ENCODE measurements at places on chromosomes 1 and 21.
A peak's percentile ranks its signal among the peaks of the same experiment; 100 is the strongest.

- DNase-seq: no peak
Measured at GRCh38 chr1:53669621-53670191, 69.3 kb downstream of the GLIS1 start.

- DNase-seq: no peak
Measured at GRCh38 chr1:243745356-243745755, 104.7 kb downstream of the AKT3 start.

DNA sequence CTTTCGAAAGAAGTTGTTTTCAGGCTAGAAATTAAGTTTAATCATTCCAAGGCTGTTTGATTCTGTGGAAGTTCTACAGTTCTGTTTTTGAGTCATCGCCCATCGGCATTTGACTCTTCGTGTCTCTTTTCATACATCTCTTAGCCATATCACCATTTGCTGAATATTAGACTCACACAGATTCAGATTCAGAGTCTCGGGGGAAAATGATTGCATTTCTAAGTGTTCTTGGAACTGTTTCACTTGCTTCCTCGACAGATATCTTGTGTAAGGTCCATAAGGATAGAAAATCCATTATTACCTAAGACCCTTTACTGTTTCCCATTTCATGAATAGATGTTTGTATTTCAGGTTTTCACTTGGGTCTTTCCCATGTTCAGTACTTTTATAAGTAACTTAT, 237.0 kb upstream of the SGIP1 start:
- no peak for DNase-seq

DNA sequence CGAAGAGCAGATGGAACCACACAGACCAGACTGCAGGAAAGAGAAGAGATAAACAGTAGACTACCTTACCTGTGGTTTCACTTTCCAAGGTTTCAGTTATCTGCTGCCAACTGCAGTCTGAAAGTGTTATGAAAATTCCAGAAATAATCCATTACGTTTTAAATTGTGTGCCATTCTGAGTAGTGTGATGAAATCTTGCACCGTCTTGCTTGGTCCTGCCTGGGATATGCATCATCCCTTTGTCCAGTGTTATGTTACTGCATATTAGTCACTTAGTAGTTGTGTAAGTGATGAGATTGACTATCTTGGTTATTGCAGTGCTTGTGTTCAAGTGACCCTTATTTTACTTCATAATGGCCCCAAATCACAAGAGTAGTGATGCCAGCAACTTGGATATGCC, 33.9 kb downstream of the DNAJC6 start:
- DNase-seq: no peak

GRCh38 chr1:208499026-208499425, 254.8 kb upstream of the PLXNA2 start:
- no peak for DNase-seq

DNA sequence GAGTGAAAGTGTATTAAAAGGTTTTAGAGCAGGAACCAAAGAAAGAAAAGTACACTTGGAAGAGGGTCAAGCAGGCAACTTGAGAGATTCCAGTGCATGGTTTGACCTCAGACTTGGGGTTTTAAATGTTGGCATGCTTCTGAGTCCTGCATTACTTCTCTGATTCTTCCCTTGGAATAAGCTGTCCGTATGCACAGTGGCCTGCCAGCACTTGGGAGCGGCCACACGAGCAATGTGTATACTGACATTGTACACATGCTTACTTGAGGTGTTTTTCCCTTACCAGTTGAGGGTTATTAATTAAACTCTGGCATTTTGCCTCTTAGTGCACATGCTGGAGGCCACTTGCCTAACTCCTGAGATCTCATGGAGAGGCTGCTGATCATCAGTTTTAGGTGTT, 786.6 kb upstream of the RGS18 start:
- DNase-seq: no peak

- DNase-seq: no peak
Measured at GRCh38 chr1:55287723-55288122, 72.6 kb upstream of the USP24 start.

GRCh38 chr1:149888247-149888998, 10.9 kb upstream of the BOLA1 start:
- DNase-seq: peak; percentile 98

GRCh38 chr1:222583079-222583478, 6.7 kb downstream of the TAF1A start:
- no peak for DNase-seq

- no peak for DNase-seq
Measured at GRCh38 chr21:28883931-28884330, 108.7 kb downstream of the LTN1 start.

GRCh38 chr1:169460191-169460833, 25.4 kb downstream of the SLC19A2 start:
- DNase-seq: peak; percentile 58

DNA sequence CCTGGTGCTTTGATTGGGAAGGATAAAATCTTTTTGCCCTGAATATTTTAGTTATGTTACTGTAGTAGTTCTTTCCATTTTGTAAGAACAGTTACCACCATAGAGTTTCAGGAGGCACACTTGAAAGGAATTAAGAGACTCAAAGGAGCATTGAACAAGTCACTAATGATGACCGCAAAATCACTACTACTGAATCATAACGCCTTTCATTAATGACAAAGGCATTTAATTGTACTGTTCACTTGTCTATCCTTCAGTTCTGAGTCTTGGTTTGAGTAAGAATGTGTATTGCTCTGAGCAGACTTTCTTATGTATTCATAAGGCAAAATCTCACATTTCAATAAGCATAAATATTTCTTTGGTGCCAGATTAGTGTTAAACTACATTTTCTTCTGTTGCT, 24.9 kb downstream of the LHX9 start:
- no peak for DNase-seq

GRCh38 chr1:33576821-33577599, 104.6 kb downstream of the ZSCAN20 start:
- DNase-seq: peak; percentile 5

DNA sequence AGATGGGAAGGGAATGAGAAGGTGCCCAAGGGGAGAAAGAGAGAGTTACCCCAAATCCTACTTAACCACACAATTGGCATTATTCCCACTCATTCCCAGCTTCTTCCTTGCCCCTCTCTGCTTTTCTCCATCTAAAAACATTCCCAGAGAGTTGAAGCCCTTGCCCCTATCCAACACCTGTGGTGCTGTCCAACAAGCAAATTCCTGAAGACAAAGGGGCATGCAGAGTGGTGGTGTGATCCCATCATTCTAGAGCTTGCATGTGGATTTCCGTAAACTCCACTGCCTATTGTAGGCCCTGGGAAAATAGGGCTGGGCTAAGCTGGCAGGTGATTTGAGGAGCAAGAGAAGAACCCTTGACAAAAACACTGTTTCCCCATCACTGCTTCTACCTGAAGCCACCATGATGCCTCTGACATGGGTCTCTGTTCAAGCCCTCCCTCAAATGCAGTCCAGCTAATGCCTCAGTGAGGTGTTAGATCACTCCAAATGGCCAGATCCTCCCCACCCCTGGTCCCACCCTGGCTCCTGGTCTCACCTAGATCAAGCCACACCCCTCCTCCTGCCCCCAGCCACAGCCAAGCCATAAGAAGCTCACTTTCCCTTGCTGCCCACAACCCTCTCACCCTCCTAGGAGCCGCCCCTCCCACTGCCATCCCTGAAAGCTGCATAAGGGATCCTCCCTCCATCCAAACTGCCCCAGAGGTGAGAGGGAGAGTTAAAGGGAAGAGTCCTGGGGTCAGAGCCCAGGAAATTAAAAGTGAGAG, 29.5 kb downstream of the SYT2 start:
- DNase-seq: peak; percentile 28

- peak; percentile 67 for DNase-seq
Measured at GRCh38 chr1:228081578-228082213, 812 bp upstream of the ARF1 start.

GRCh38 chr21:44063151-44063912, 43.9 kb upstream of the PWP2 start:
- no peak for DNase-seq

DNA sequence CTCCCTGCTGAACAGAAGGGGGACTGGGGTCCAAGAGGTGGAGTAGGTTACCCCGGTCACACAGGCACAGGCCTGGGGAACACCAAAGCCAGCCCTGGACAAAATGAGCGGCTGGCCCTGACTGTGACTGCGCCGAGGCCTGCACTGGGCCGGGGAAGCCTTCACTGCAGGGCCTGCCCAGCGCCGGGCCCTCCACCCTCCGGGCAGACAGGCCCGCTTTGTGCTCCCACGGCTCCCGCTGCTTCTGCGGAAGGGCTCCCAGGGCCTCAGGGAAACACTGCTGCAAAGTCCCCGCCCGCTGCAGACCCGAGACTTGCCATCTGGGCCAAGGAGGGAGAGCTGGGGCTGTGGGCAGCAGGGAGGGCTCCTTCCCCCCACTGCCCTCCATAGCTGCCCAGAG, 35.3 kb downstream of the MEGF6 start:
- no peak for DNase-seq

GRCh38 chr1:109383854-109384253, 13.9 kb downstream of the SORT1 start:
- no peak for DNase-seq

GRCh38 chr1:39352881-39353280, 138.6 kb upstream of the BMP8A start:
- no peak for DNase-seq

- no peak for DNase-seq
Measured at GRCh38 chr1:115927971-115928370, 48.3 kb upstream of the SLC22A15 start.
